ENCODE measurements at places on chromosomes 3 and 15.

GRCh38 chr15:40543631-40544294 is 21.1 kb downstream of the CCDC32 start:
- DNase-seq: no peak

- no peak for DNase-seq
These were observed 23.7 kb downstream of the RIOX2 start for GRCh38 chr3:97948351-97949109.

DNA sequence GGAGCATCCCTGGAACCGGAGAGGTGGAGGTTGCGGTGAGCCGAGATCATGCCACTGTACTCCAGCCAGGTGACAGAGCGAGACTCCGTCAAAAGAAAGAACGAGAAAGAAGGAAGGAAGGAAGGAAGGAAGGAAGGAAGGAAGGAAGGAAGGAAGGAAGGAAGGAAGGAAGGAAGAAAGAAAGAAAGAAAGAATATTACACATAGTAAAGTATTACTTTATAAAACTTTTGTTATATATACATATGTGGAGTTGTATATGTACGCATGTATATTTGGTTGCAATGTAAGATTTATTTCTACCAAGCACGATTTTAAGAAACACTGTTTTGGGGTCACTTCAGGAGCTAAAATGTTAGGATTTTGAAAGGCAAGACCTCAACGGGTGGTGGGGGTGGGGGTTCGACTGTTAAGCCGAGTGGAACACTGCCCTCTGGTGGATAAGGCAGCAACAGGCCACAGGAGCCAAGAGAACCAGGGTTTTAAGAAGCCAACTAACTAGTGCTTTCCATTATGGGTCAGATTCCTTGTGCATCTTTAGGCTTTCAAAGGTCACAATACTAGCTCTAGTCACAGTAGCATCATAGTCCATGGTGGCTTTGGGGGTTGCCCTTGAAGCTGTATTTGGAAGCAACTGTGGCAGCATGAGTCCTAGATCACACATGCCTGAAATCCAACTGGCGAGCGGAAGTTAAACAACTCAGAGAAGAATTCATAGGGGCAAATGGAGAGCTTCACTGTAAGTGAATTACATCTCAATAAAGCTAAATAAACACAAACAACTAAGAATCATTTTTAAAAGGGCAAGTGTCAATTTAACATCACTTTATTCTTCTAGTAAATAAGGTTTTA is 22.5 kb downstream of the GLB1 start:
- DNase-seq: no peak

- no peak for DNase-seq
These were observed 4.7 kb downstream of the SEMA3G start for GRCh38 chr3:52440249-52440551.

- no peak for DNase-seq
These were observed 96.0 kb upstream of the VGLL4 start for GRCh38 chr3:11739706-11740105.

DNA sequence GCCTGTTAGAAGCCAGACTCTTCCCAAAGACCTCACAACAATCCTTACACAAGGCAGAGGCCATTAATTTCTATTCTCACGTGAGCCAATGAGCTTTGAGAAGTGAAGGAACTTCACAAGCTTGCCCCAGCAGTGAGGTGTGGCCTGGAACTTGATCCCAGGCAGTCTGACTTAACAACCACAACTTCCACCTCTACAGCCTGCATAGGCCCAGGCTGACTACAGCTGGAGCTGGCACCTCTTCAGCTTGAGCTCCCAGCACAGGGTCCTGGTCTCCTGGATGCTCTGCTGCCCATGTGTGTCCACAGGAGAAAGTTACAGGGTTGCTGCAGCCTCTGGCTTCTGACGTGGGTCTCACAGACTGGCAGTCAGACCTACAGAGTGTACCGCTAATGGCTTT is 111.0 kb downstream of the ERC2 start:
- DNase-seq: no peak

GRCh38 chr15:95825208-95825607 is 505.3 kb upstream of the NR2F2 start:
- DNase-seq: no peak
